ENCODE measurements at places on chromosomes 2 and 18. TPM values are rescaled to one million over a fixed set of nuclear protein-coding genes. Genes with fewer than 3 reads are reported as not detected.

Gene SNRNP27
- 49.4 TPM for total RNA-seq

Gene FER1L5
- total RNA-seq = 0.98 TPM

Gene ASB18
- total RNA-seq = not detected

Gene MYL1
- total RNA-seq = not detected

Gene ERMN
- 0.18 TPM for total RNA-seq

Gene IL1F10
- not detected for total RNA-seq

Gene NMUR1
- total RNA-seq = not detected

Gene PROC
- not detected for total RNA-seq

Gene UGT1A5
- total RNA-seq = not detected

Gene CENPA
- not detected for total RNA-seq

Gene POMC
- total RNA-seq = 0.63 TPM

Gene TYW5
- 7.8 TPM for total RNA-seq

Gene MROH2A
- total RNA-seq = under 0.01 TPM

Gene NTSR2
- not detected for total RNA-seq

Gene RASGRP3
- 5.9 TPM for total RNA-seq

Gene CFAP65
- not detected for total RNA-seq

Gene DSC3
- 0.09 TPM for total RNA-seq

Gene TMEM237
- 62.8 TPM for total RNA-seq

Gene CCDC150
- total RNA-seq = 19.7 TPM

Gene SCN1A
- total RNA-seq = 0.09 TPM

Gene SLC16A14
- total RNA-seq = 0.49 TPM

Gene EPAS1
- 41.5 TPM for total RNA-seq

Gene SOWAHC
- total RNA-seq = 9.3 TPM

Gene SS18
- 22.2 TPM for total RNA-seq

Gene ABCB11
- total RNA-seq = not detected

Gene DNAJC27
- total RNA-seq = 3.8 TPM

Gene MEMO1
- total RNA-seq = 5.6 TPM

Gene ECEL1
- not detected for total RNA-seq

Gene GALNT3
- 3.1 TPM for total RNA-seq

Gene REG1B
- not detected for total RNA-seq

Gene ALPI
- total RNA-seq = not detected

Gene RAX
- total RNA-seq = not detected

Gene NDC80
- total RNA-seq = 5.0 TPM

Gene SLC11A1
- total RNA-seq = 0.09 TPM

Gene TMEM214
- 71.6 TPM for total RNA-seq

Gene RIOK3
- total RNA-seq = 89.3 TPM

Gene PROKR1
- not detected for total RNA-seq

Gene SEMA4F
- total RNA-seq = 3.6 TPM

Gene IL36A
- 2.0 TPM for total RNA-seq

Gene CD28
- not detected for total RNA-seq

Gene ZNF396
- total RNA-seq = 2.0 TPM

Data from fibroblast of the aortic adventitia (primary cell).